ENCODE measurements at places on chromosomes 3 and 15. TPM values are rescaled to one million over a fixed set of nuclear protein-coding genes. Genes with fewer than 3 reads are reported as not detected.

RPL29 gene
- total RNA-seq: 486 TPM

DNA sequence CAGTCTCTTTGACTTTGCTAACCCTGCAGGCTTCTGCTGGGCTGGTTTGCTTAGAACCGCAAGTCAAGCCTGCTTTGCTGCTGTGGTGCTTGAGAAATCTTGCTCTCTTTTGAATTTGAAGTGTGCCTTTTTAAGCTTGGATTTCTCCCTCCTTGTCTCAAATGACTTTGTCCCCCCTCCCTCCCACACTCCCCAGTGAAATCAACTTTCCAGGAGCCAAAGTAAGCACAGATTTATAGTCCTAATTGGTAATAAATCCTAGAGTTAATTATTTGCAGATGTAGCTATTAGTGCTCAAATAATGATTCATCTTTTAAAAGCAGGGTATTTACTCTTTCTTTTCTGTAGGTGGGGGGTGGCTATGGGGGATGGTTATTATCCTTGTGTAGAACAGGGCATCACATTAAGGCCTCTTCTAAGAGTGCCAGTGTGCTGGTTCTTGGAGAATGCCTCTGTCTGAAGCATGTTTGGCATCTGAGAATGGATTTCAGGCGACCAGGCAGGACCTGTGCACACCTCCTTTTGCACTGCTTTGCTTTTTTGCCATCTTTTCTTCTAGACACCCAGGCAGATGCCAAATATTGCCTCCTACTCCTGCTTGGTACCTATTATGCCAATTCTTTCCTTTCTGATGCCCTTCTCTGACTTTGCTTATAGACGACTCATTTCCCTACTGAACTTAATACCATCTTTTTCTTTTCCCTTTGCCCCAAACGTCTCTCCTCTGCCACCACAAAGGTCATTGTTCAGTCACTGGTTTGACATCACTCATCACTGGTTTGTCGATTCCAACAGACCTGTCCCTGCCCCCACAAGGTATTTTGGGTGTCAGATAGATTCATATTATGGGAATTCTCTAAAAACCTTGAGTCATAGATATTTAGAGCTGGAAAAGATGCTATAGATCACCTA, 50.7 kb downstream of the CLDN11 start:
- H3K4me1 ChIP-seq: no peaks in the 10 kb centered on the region
- DNase-seq: no peak
- no peak overlapping the region for H3K4me3 ChIP-seq
- H3K27me3 ChIP-seq: no peaks in the 10 kb centered on the region
- no peaks in the 10 kb centered on the region for H3K36me3 ChIP-seq
- H3K27ac ChIP-seq: no peak overlapping the region

GRCh38 chr15:27701014-27701413, 398.1 kb downstream of the OCA2 start:
- H3K27me3 ChIP-seq: no peaks in the 10 kb centered on the region
- no peak for DNase-seq
- no peaks in the 10 kb centered on the region for H3K4me1 ChIP-seq
- no peak overlapping the region for H3K4me3 ChIP-seq
- no peak overlapping the region for H3K27ac ChIP-seq

- no peaks in the 10 kb centered on the region for H3K36me3 ChIP-seq
- no peaks in the 10 kb centered on the region for H3K27me3 ChIP-seq
- H3K27ac ChIP-seq: no peak overlapping the region
- no peaks in the 10 kb centered on the region for H3K4me1 ChIP-seq
- H3K4me3 ChIP-seq: no peak overlapping the region
Measured at GRCh38 chr3:73661265-73661664, 36.5 kb upstream of the PDZRN3 start.

GRCh38 chr15:89187301-89187985, 33.9 kb downstream of the RLBP1 start:
- no peak overlapping the region for H3K4me3 ChIP-seq
- H3K36me3 ChIP-seq: peaks cover 75% of the 10 kb centered on the region
- H3K27me3 ChIP-seq: no peaks in the 10 kb centered on the region

DNA sequence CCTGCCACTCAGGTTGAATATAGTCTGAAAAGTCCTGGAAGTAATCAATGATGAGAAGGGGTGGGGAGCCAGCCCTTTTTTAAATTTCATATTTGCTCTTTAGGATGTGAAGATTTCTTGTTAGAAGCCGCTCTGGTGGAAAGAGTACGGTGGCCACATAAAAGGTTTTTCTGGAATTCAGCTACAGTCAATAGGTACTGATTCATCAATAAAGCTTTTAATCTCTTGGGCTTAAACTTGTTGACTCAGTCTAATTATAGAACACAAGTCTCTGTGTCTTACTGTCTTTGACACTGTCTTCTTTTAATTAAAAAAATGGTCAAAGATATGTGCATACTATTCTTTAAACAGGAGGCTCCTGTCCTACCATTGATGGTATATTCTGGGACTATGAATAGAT, 99.9 kb upstream of the TP63 start:
- no peak overlapping the region for H3K27ac ChIP-seq
- no peak overlapping the region for H3K4me3 ChIP-seq
- DNase-seq: no peak
- H3K4me1 ChIP-seq: no peaks in the 10 kb centered on the region
- no peaks in the 10 kb centered on the region for H3K36me3 ChIP-seq

DNA sequence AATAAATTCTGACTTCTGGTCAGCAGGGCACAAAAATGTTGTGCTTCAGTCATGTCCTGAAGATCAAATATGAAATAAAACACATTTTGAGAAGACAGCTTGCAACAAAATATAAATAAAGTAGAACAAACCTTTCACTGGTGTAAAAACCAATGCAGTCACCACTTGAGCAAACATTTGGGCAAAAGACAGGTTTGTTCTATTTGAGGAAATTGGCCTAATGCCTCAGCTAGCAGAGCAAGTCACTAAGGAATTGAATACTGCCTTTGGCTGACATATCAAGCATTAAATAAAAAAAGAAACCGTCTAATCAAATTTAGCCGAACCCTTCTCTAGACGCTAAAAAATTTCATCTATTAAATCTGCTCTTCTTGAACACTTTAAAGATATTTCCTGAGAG, 475.4 kb upstream of the CNTN3 start:
- H3K27me3 ChIP-seq: no peaks in the 10 kb centered on the region
- no peak overlapping the region for H3K27ac ChIP-seq
- no peak for DNase-seq
- no peaks in the 10 kb centered on the region for H3K4me1 ChIP-seq

All from natural killer cell (primary cell).